ENCODE measurements at places on chromosomes 6 and 20.
A peak's percentile ranks its signal among the peaks of the same experiment; 100 is the strongest.

- no peak for DNase-seq
These were observed 77.9 kb upstream of the TULP1 start for GRCh38 chr6:35590622-35591066.

- no peak for DNase-seq
These were observed 71.8 kb downstream of the FIG4 start for GRCh38 chr6:109762769-109763441.

DNA sequence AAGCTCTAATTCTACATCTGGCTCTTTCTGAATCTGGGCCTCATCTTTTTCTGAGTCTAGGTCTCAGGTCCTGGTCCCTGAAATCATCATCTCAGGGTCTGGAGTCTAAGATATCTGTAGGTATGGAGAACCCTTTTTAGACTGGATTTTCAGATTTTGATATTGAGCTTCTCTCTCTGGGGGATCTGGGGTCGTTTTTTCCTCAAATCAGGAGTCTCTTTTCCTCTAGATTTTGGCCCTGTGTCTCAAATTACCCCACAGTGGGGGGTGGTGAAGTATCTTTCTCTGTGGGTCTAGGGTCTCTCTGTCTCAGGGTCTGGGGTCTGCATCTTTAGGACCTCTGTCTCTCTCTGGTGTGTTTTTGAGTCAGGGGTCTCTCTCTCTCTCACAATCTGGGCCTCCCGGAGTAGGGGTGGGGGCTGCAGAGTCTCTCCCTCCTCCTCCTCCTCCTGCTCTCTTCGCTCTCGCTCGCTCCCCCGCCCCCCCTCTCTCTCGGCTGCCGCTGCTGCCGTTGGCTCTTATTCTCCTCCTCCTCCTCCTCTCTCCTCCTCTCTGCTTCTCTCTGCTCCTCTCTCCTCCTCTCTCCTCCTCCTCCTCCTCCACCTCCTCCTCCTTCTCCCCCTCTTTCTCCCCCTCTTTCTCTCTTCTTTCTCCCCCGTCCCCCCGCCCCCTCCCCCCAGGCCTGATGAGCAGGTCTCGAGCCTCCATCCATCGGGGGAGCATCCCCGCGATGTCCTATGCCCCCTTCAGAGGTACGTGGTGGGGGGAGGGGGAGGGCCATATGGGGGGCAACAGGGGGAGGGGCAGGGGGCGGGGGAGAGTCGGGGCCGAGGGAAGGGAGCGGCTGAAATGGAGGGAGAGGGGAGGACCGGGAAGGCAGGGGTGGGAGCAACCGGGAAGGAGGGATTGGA is at the start of gene SYNGAP1:
Gene SYNGAP1, plus strand, starts transcription at position 486 of the 911 bp plus-strand sequence. Its CDS starts 200 bp downstream, at position 686.
- no peak for DNase-seq

DNA sequence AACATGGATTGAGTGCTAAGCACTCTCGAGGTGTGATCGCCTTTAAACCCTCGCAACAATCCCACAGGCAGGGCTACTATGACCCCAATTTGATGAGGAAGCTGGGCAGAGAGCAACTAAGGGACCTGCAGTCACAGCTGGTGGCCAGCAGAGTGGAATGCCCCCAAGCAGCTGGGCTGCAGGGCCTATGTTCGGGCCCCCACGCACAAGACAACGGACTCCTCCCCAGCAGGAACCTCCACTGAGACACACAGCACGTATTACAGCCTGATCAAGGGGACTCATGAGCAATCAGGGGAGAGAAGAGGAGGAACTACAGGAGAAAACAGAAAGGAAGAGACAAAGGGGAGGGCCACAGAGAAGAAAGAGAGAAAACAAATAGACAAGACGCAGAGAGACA is 21.7 kb downstream of the CST7 start:
- DNase-seq: no peak

DNA sequence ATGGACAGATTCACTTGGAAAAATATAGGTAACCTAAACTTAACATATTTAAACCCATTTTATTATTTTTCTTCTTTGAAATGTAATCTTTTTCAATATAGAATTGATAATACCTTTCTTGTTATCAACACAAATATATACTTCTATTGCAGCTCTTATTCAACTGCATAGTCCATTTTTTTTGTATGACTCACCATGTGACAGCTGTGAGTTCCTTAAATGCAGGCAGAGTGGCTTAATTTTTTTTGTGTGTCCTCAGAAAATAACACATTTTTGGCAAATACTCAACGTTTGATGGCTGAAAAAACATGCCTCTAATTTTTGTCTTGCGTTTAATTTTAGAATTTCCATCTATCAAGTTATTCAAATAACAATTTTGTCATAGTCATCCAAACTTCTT is 454.8 kb downstream of the PHF3 start:
- no peak for DNase-seq

DNA sequence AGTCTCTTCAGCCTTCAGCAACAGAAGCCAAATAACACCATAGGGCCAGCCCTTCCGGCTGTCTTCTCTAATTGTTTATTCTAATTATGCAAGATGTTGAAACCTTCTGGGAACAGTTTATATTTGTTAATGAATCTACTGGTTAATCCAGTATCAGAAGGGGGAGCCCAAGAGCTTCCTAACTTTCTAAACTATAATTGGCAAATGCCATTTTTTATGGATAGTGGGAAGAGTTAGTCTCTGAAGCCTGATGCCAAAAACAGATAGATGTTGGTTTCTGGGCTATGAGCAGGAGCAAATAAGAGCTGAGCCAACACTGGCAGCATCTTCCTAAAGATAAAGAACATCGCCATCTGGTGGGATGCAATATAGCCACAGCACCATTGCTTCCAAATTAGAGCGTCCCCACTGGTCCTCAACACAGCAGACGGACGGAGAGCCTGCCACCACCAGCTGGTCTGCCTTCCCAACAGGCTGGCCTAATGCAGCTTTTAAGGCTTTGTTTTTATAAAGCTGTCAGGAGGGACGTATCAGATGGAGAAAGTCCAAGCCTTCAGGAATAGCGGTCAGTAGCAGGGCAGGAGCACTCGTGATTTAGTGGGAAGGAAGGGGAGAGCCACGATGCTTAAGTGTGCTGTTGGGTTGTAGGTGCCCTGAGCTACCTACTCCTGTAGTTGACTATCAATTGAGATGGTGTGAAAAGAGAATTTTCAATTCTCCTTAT is 118.8 kb downstream of the RALGAPA2 start:
- DNase-seq: peak; percentile 5

DNA sequence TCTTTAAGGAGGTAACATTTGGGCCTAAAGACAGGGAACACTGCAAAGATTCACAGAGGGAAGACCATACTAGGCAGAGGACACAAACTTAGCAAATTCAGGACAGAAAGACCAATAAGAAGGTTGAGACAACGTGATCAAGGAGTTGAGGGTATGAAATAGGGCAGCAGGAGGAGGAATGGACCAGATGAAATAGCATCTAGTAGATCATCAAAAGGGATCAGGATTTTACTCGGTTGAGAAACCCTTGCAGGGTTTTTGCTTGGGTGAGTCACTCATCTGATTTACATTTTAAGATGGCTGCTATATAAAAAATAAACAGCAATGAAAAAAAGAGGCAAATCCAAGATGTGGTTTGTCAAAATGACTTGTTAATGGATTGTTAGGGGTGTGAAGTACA is 4.7 kb downstream of the BCLAF1 start:
- DNase-seq: peak; percentile 25

- no peak for DNase-seq
These were observed 1648.8 kb downstream of the GRIK2 start for GRCh38 chr6:103042336-103042735.

GRCh38 chr6:5278047-5278446 is 16.7 kb downstream of the FARS2 start:
- DNase-seq: no peak

DNA sequence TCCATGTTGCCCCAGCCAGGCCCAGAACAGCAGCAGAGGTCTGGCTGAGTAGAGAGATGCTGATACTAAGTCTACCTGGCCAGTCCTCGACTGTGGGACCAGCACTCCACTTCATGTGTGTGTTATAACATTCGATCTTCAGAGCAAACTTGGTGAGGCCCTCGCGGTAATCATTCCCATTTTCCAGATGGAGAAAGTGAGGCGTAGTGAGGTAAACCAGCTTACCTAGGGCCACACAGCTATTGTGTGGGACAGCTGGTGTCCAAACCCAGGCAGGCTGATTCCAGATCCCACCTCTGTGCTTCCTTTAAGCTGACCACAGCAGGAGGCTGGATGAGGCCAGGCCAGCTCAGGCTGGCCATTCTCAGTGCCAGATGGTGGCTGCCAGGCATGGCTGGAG is 47.7 kb upstream of the SLC32A1 start:
- DNase-seq: no peak

DNA sequence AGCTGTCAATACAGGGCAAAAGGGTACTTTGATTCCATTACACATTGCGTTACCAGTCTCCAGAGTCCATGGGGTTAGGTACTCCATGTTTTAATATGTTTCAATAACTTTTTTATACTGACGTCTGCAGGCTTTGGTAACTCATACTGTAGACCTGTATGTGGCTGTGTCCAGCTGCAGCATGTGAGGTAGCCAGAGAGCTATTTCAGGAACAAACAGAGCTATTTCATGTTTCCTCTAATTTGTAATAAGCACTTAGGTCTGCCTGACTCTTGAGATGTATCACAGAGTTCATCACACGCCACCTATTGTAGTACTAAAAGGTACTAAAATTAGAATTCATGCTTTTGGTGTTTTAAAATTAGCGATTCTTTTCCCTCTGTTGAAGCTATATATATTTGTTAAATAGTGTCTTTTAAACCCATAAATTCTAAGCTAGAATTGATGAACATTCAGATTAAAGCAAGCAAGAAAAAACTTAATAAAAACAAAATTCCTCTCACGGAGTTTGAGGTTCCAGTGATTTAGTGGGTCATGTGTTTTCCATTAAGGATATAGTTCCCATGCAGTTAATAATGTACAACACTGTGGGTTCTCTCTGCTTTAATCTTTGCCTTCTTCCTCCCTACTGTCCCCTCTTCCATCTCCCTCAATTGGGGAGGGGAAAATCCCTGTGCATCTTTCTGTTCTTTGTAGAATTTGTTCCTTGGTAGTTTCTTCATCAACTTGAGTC is 37.0 kb downstream of the FOXO3 start:
- DNase-seq: no peak

GRCh38 chr6:86715676-86716075 is 221.7 kb upstream of the HTR1E start:
- no peak for DNase-seq

DNA sequence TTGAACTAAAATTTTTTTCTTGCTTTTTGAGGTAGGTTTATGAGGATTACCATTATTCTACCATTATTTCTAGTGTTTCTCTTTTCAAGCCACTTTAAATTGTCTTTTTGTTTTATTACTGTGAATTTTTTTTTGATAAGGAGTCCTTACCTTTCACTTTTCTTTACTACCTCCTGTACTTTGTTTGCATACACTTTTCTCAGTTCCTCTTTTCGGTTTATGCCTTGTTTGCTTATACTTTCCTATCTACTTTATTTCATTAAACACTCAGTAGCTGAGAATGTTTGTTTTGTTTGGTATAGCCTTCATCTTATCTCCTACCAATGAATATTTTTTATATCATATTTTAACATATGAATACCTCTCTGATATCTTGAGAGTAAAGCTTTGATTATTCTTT is 147.9 kb downstream of the TFAP2B start:
- no peak for DNase-seq

DNA sequence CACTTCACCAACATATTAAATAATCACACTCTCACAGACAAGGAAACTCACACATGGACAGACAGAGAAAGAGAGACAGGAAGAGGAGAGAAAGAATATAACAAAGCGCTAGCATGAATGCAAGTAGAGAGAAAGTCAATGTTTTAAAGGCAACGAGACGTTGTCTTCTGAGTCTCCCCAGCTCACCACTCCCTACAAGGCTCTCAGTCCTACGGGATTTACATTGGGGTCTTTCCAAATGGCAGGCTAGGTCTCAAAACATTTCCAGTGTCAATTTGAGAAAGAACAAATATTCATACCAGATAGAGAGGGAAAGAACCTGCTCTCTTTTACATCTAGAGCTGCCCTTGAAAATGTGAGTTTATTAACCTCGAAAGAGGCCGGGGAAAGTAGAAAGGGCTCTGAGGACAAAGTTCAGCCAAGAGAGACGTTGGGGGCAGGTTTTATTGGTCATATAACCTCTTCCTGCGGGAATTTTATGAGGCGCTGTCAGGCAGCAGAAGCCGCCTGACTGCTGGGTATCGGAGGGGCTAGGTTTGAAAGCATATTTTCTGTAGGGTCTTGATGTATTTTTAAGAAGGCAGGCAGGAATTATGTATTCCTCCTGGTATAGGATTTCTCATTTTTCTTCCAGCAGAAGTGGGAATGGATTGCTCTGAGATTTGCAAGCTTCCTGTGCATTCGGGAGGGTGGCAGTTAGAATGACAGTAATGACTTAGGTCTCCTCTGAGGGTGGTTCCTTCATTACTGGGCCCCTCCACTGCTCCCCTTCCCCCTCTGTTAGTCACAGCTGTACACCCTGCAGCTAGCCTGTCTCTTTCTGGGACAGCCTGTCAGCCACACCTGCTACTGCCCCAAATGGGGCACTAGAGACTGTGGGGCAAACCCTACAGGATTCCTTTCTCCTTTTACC is 34.4 kb upstream of the KIF16B start:
- no peak for DNase-seq

- no peak for DNase-seq
These were observed 89.1 kb downstream of the MKKS start for GRCh38 chr20:10344953-10345352.

DNA sequence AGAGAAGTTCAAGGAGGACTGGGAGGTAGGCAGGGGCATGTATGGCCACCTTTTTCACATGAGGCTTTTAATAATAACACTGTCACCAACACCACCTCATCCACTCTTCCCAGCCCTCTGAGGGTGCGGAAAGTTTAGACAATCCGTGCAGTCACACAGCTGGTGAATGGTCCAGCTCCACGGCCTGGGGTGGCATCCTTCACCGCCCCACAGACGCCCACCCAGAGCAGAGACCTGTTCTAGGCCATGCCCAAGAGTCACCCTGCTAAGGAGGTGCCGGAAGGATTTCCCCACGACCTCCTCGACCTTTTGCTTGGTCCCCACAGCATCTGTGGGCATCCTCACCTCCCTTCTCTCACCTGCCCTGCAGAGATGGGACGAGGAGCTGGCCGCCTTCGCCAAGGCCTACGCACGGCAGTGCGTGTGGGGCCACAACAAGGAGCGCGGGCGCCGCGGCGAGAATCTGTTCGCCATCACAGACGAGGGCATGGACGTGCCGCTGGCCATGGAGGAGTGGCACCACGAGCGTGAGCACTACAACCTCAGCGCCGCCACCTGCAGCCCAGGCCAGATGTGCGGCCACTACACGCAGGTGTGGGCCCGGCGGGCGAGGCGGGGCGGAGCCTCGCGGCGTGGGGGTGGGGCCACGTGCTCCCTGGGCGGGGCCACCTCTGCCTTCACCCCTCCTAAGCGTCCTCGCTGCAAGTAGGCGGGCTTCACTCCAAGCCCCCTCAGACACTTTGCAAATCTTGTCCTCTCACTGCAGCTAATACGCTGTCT is 4.4 kb downstream of the PI16 start:
- no peak for DNase-seq

Data from hematopoietic multipotent progenitor cell treated with erythropoietin and hydrocortisone succinate and interleukin-3 and kit ligand, for 15 days (in vitro differentiated cells).